ENCODE measurements at places on chromosomes 12 and 14. TPM values are rescaled to one million over a fixed set of nuclear protein-coding genes. Genes with fewer than 3 reads are reported as not detected.

Gene DHRS4
- 16.3 TPM for total RNA-seq

Gene PTGER2
- total RNA-seq = 140 TPM

Gene GLT1D1
- total RNA-seq = 0.22 TPM

Gene ARHGEF40
- total RNA-seq = not detected

Gene MGAT2
- total RNA-seq = 83.8 TPM

Gene CLEC1B
- not detected for total RNA-seq

Gene A2M
- not detected for total RNA-seq

Gene GON7
- total RNA-seq = 14.2 TPM

Gene TAS2R8
- not detected for total RNA-seq

Gene GNG2
- total RNA-seq = 190 TPM

Gene CIROP
- not detected for total RNA-seq

Gene KRT82
- total RNA-seq = not detected

Gene GPR162
- total RNA-seq = 0.17 TPM

Gene SLC5A8
- not detected for total RNA-seq

Gene C12orf56
- total RNA-seq = 0.29 TPM

Gene SERPINA3
- total RNA-seq = not detected

Gene RNASE3
- total RNA-seq = not detected

Gene SERPINA9
- not detected for total RNA-seq

Gene ENDOU
- not detected for total RNA-seq

Gene GDF3
- total RNA-seq = not detected

Gene ADCY4
- 5.3 TPM for total RNA-seq

Gene RAPGEF3
- total RNA-seq = 0.56 TPM

Gene BIN2
- total RNA-seq = 187 TPM

Gene LRRK2
- not detected for total RNA-seq

Gene LPAR5
- 5.7 TPM for total RNA-seq

Gene GLIPR1L1
- not detected for total RNA-seq

Gene SLCO1B1
- total RNA-seq = not detected

Gene ERP27
- total RNA-seq = 10.5 TPM

Gene NKX2-8
- total RNA-seq = not detected

Gene NFATC4
- total RNA-seq = not detected

Gene CCDC85C
- 9.8 TPM for total RNA-seq

Gene MANSC4
- not detected for total RNA-seq

Gene IRAK3
- total RNA-seq = 4.8 TPM

Gene ARHGAP9
- total RNA-seq = 192 TPM

Gene DUSP6
- total RNA-seq = 125 TPM

Gene NTF3
- not detected for total RNA-seq

Gene LRTM2
- not detected for total RNA-seq

Gene ZNF385A
- 0.66 TPM for total RNA-seq

Gene CISTR
- not detected for total RNA-seq

Gene SIX4
- 1.4 TPM for total RNA-seq

Gene FGD4
- total RNA-seq = 0.39 TPM
